Naive thymus-derived CD8-positive, alpha-beta T cell (primary cell): ENCODE measurements at places on chromosomes 12 and 14. TPM values are rescaled to one million over a fixed set of nuclear protein-coding genes. Genes with fewer than 3 reads are reported as not detected.

DNA sequence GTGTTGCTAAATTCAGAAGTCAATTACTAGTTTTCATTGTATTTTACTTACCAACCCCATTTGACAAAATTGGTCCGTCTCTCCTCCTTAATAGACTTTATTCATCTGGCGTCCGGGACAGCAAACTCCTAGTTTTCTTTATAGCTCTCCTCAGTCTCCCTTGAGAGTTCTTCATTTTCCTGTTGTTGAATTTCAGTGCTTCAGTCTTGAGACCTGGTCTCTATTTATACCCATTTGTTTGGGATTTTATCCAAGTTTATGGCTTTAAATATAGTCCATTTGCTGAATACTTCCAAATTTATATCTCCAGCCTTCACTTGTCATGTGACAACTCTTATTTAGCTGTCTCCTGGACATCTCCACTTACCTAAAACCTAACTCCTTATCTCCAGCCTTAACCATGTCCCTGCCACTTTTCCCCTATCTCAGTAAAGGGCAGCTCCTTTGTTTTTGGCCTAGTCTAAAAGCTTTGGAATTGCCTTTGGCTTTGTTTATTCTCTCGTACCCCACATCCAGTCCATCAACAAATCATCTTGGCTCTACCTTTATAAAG lies 23.5 kb downstream of the KTN1 start:
- DNase-seq: no peak

ABCD4 gene
- 21.0 TPM for polyA plus RNA-seq

GRCh38 chr12:91819132-91819447 lies 326.6 kb downstream of the BTG1 start:
- DNase-seq: no peak

CCDC63 gene
- polyA plus RNA-seq: not detected

GLIPR1L1 gene
- polyA plus RNA-seq: not detected

GRCh38 chr14:20683125-20683890 lies 1.1 kb upstream of the RNASE4 start:
- DNase-seq: peak; percentile 87

GNS gene
- polyA plus RNA-seq: 39.8 TPM

GRCh38 chr14:99689266-99690236 lies 5.5 kb downstream of the CYP46A1 start:
- no peak for DNase-seq

GRCh38 chr12:83664650-83665049 lies 977.9 kb downstream of the TMTC2 start:
- no peak for DNase-seq

RIN3 gene
- 16.8 TPM for polyA plus RNA-seq

ACOT6 gene
- polyA plus RNA-seq: not detected

- no peak for DNase-seq
Observed at GRCh38 chr12:76236640-76237039, 111.6 kb downstream of the BBS10 start.

DNA sequence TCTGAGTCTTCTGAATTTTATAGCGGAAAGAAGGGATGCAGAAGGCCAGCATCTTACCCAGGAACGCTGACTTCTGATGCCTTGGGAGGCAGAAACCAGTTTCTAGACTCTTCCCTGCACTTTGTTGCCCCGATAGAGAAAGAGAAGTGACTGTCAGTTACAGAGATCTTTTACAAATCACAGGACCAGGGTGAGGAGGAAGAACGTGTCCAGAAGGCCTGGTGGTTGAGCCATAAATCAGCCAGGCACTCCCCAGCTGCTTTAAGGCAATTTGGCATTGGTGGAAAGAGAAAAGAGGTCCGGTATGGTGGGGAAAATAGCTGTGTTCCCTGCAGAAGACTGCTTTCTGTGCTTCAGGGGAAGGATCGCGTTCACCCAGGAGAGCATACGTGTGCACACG lies 88.7 kb upstream of the KCNA1 start:
- DNase-seq: no peak

GRCh38 chr12:42643881-42644579 lies 54.5 kb upstream of the PRICKLE1 start:
- no peak for DNase-seq

- DNase-seq: no peak
Observed at GRCh38 chr14:94412671-94413638, 24.6 kb upstream of the SERPINA1 start.

- DNase-seq: no peak
Observed at GRCh38 chr12:116141833-116142162, 135.7 kb downstream of the MED13L start.

SCNN1A gene
- polyA plus RNA-seq: 0.65 TPM

DNA sequence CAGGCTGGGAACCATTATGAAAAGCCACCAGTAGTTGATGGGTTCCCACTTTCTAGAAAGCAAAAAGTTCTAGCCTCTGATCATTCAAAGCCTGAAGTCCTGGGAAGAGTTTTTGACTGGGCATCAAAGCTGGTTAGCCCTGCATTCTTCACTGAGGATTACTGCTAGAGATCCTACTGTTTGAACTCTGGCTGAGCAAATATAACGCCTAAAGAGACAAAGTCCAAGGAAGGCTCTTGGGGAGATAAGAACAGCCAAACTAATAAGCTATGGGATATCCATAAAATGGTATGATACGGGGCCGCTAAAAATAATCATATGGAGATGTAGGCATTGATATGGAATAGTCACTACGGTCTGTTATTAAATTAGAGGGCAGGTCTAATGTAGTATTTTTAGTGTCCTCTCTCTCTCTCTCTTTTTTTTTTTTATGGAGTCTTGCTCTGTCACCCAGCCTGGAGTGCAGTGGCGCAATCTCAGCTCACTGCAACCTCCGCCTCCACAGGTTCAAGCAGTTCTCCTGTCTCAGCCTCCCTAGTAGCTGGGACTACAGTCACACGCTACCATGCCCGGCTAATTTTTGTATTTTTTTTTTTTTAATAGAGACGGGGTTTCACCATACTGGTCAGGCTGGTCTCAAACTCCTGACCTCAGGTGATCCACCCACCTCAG lies 35.5 kb downstream of the PLXNC1 start:
- no peak for DNase-seq
